Islet precursor cell (in vitro differentiated cells): ENCODE measurements at places on chromosomes 7 and 10.

GRCh38 chr7:96578606-96579005 lies 131.0 kb downstream of the SEM1 start:
- no peak for DNase-seq

DNA sequence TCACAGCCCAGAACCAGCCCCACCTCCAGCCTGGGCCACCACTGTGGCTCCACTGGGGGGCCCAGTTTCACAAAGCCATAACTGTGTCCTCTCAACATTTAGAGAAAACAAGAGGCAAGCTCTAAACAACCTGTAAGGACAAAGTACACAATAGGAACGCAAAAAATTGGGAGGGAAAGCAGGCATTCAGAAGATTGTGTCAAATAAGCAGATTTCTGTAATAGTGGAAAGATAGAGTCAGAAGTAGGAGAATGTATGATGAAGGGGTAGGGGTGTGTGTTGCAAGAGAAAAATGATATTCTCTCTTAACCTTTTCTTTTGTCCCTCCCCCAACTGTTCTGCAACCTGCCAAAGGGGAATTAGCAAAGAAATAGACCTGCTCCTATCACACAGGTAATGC lies 449.9 kb upstream of the NPVF start:
- DNase-seq: no peak

GRCh38 chr7:151692721-151693120 lies 173.0 kb upstream of the RHEB start:
- no peak for DNase-seq

DNA sequence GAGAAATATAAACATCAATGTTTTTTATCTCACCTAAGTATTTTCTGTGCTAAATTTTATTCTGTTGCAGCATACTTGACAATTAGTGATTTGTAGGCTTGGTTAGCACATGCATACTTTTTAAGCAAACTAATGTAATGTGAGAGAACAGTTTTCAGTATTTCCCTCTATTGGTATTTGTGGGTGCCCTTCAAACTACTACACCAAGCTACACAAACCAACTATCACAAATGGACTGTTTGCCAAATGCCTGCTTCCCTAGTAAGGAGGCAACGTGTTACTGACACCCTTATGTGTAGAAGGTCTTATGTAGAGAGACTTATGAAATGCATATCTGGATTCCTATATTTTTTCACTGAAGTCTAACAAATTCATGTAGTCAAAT lies 98.4 kb upstream of the FZD1 start:
- DNase-seq: no peak

- peak; percentile 97 for DNase-seq
Measured at GRCh38 chr10:97574374-97575126, 2.0 kb downstream of the ANKRD2 start.

GRCh38 chr7:69927461-69927860 lies 329.2 kb downstream of the AUTS2 start:
- DNase-seq: no peak

- peak; percentile 65 for DNase-seq
Measured at GRCh38 chr7:13879994-13880686, 109.3 kb downstream of the ETV1 start.
